ENCODE measurements at places on chromosomes 4 and X.

DNA sequence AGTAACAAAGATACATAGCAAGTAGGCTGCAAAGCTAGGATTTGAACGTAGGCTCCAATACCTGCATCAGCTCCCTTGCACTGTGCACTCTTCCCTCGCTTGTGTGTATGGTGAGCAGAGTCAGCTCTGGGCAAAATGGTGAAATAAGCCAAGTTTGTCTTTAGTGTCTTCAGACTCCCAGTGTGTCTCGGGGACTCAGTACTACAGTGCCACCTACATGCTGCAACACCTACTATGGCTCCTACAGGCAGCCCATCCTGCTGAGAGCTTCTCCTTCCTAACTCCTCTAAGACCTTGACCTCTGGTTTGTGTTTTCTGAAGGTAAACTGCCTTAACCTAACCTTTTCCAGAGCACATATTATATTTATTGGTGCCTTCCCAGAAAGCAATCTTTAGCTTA is 42.5 kb downstream of the RTL9 start:
- no peak for DNase-seq

DNA sequence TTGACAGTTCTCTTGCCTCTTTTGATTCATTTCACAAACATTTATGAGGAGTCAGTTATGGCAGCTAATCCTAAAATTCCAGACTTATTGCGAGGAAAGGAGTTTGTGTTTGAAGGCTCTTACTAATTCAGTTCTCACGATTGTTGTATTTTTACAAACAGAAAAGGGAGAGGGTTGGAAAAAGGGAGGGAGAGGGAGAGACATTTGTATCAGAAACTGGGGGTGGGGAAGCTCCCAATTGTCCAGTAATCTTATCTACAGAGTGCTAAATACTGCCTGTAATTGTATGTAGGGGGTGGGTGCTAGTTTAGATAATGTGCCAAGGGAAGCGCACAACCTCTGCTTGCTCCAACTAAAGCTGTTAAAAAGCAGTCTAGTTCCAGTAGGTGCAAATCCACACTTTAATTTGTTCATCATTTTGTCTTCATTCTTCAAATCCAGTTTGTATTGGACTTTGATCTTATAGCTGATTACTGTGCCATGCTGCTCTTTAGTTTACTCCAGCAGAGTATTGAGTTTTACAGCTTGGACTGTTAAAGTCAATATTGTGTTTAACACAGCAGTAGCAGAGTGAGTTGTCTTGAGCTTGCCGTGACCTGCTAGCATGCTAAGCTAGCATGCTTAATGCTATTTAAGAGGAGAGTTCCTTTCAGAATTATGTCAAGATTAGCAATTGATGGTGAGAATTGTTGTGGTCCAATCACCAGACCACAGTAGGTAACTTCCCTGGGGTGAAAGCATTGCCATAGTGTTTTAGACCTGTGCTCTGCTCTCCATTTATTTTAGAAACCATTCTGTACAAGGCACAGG is 13.9 kb downstream of the FNIP2 start:
- DNase-seq = no peak

DNA sequence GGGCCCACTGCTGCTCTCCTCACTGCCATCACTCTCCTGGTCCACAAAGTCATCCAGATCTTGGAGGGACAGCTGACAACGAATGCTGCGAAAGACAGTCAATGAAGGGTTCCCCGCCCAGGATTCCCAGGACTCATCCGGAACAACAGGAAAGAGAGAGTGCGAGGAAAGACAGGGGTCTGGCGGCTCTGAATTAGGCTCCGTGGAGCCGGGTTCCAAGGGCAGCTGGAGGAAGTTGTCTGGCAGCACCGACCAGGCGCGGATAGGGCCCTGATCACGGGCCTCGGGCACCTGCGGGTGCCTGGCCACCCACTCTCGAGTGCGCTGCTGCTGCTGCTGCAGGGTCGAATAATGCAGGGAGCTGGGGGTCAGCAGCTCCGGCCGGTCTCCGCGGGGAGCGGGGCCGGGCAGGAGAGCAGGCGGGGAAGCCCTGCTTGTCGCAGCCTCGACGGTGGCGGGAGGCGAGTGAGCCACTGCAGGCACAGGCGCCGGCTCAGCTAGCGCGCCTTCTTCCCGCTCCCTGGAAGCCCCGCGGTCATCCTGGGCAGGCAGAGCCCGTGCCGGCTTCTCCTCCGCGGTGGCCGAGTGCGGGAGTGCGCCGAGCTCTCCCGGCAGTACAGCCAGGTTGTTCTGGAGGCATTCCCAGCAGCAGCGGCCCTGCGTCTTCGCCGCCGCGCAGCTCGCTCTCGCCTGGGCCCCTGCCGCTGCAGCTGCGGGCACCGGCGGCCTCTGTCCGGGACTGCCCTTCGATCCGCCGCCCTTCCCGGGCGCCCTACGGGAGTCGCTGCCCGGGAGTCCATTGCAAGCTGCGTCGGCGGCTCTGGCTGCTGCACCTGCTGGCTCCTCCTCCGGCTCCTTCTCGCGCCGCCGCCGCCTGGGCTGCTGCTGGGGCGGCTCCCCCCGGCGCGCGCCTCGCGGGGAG is 1.1 kb downstream of the SOWAHB start:
- no peak for DNase-seq

GRCh38 chr4:9781343-9782135 is at the start of gene DRD5:
TSS of gene DRD5 (plus strand) at chr4:9781634. CDS start at chr4:9782030, 396 bp downstream.
- no peak for DNase-seq

GRCh38 chrX:50003927-50004326 is 81.5 kb downstream of the CLCN5 start:
- no peak for DNase-seq

- DNase-seq = no peak
Observed at GRCh38 chr4:61517144-61517543, 317.0 kb downstream of the ADGRL3 start.

- DNase-seq = no peak
Observed at GRCh38 chr4:5479518-5480060, 228.8 kb downstream of the EVC2 start.

GRCh38 chrX:22032084-22032483 is at the start of gene PHEX:
TSS of gene PHEX (plus strand) at chrX:22032325. CDS start at chrX:22033006, 681 bp downstream.
- DNase-seq = no peak

GRCh38 chrX:84339507-84340364 is 151.7 kb upstream of the RPS6KA6 start:
- DNase-seq = peak; percentile 10

- DNase-seq = no peak
Observed at GRCh38 chr4:150694438-150694837, 112.5 kb downstream of the MAB21L2 start.

GRCh38 chr4:168569066-168569930 is 72.4 kb downstream of the PALLD start:
- no peak for DNase-seq

DNA sequence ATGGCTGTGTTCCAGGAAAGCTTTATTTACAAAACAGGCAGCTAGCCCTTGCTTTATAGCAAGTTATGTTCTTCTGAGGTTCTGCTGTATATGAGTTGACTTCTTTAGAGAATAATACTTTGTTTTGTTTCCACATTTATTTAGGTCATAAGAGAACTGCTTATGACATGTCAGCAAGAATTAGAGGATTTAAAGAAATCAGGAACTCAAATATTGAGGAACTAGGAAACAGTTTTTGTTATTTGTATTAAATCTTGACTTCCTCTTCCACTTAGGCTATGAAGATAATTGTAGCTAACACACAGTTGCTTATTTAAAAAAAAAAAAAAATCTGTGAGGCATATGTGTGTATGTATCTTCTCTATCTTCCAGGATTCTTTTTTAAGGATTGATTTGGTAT is 14.3 kb downstream of the ZRSR2 start:
- DNase-seq = peak; percentile 11

GRCh38 chrX:129741880-129742758 is 3.3 kb downstream of the XPNPEP2 start:
- no peak for DNase-seq

GRCh38 chrX:151536571-151536970 is 26.9 kb upstream of the PASD1 start:
- no peak for DNase-seq

GRCh38 chr4:156619154-156619934 is 352.3 kb downstream of the PDGFC start:
- no peak for DNase-seq

- DNase-seq = no peak
Observed at GRCh38 chrX:69298466-69299140, 133.3 kb upstream of the PJA1 start.

GRCh38 chr4:148355442-148356123 is 86.6 kb downstream of the NR3C2 start:
- DNase-seq = no peak

DNA sequence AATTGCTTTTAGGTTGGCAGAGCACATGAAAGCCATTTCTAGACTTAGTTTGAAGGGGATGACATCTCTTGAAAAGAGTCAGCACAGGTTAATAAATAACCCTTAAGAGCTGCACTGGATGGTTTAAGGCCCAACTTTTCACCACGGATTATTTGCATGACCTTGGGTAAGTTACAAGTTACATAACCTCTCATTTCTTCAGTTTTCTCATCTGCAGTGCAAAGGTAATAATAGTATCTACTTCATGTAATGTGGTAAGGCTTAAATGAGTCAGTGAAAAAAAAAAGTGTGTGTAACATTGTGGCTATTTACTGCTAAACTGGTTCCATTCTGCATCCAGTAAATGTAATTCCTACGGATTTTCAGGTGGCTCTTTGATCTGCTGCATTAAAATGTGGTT is 715.8 kb downstream of the CCSER1 start:
- DNase-seq = no peak

DNA sequence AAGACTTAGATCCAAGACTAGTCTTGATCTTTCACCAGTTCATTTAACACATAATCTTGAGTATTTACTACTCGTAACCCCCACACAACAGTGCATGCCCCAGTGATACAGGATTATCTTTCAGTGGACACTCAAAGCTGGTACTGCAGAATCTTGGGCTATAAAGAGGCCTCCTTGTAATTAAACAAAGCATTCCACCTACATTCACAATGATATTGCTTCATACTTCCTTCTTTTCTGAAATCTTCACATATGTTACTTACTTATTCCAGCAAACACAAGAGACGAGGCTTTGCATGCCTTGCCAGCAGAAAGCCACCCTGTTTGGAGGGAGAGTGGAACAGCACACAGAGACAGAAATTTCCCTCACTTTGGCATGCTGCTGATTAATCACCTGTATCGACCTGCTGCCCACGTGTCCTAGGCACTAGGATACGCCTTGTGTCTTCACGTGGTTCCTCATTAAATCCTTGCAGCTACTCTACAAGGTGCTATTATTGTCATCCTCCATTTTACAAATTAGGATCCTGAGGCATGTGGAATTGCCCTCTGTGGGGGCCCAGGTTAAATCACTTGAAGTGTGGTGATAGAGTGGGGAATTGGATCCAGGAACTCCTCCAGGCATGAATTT is 77.3 kb downstream of the FAM184B start:
- no peak for DNase-seq

- no peak for DNase-seq
Observed at GRCh38 chr4:87965501-87965975, 10.0 kb upstream of the SPP1 start.

GRCh38 chr4:113383111-113383785 is 333.8 kb downstream of the ANK2 start:
- peak; percentile 48 for DNase-seq

DNA sequence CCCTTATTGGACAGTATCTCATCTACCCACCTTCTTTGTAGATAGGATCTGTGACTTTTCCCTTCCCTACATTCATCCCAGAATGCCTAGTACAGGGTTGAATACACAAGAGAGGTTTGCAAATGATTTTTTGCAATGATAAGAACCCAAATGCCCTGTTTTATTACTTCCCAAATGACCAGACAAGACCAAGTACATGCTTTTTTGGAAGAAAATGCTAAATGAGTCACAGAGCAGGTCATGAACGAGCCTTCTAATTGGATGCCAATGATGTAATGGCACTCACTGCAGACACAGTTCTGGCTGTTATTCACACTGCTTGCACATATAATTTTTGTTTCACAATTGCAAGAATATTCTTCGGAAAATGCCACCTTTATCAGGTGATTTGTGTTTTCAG is 17.8 kb upstream of the GABRQ start:
- no peak for DNase-seq

DNA sequence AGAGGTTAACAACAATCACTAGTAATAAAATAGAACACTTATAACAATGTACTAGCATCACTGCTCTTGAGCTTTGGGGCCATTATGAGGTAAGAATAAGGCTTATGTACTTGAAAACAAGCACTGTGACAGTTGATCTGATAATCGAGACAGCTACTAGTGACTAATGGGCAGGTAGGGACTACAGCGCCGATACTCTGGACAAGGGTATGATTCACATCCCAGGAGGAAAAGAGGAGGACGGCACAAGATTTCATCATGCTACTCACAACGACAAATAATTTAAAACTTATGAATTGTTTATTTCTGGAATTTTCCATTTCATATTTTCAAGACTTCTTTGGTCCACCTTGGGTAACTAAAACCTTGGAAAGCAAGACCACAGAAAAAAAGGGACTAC is 62.3 kb downstream of the FAM184B start:
- DNase-seq = no peak

DNA sequence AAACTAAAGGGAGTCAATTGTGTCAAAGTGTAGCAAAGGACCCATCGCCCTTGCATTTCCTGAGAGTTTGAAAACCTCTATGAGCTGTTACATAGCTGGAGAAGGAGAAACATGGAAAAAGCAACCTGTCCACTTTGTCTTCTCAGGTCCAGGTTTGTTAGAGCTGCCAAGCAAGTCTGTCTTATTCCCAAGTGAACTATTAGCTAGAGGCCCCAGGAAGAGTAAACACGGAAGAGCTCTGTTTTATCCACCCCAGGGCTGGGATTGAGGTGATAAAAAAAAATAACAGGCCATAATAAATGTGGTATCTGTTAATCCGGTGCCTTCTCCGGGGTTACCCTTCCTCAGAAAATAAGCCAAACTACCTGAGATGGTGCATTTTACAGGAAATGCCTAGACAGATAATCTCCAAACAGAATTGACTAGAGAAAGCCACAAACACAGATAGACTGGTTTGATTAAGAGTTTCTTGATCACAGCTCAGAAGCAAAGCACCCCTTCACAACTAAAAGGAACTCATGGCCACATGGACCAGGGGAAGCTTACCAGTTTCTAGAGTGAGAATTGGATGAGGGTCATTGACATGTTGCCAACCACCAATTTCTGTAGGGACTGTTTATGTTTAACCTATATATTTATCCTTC is 35.9 kb upstream of the RELL1 start:
- no peak for DNase-seq

DNA sequence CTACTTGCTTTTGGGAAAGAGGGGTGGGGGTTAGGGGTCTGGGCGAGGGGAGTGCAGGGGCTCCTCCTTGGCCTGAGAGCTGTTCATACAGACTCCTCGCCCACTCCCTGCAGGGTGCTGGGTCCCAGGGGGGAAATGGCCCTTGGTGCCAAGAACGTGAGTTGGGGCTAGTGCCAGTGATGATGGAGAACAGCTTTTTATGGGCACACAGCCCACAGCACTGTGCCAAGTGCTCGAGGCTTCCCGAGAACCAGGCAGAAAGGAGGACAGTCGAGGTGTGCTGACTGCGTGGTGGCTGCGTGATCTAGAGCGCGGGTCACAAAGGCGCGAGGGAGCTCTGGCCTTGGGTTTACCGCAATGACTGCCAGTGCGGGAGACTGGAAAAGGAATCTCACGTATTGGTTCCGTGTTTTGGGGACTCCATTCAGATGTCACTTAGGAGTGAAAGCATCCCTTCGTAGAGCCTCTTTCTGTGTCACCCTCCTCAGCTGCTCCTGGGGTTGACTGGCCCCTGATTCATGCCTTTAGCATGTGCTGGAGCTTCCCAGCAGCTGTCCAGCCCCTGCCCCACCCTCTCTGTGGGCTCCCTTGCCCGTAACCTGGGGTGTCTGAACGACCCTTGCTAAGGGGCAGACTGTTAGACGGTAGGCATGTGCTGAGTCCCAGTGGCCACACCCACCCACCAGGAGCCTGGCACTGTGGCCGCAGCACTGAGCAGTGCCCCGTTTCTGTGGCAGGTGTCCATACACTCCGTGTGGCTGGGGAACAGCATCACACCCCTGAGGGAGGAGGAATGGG is 20.9 kb upstream of the MSANTD1 start:
- no peak for DNase-seq

Measured in pons (tissue), 1 donor.